ENCODE measurements at places on chromosomes 2 and 18.

DNA sequence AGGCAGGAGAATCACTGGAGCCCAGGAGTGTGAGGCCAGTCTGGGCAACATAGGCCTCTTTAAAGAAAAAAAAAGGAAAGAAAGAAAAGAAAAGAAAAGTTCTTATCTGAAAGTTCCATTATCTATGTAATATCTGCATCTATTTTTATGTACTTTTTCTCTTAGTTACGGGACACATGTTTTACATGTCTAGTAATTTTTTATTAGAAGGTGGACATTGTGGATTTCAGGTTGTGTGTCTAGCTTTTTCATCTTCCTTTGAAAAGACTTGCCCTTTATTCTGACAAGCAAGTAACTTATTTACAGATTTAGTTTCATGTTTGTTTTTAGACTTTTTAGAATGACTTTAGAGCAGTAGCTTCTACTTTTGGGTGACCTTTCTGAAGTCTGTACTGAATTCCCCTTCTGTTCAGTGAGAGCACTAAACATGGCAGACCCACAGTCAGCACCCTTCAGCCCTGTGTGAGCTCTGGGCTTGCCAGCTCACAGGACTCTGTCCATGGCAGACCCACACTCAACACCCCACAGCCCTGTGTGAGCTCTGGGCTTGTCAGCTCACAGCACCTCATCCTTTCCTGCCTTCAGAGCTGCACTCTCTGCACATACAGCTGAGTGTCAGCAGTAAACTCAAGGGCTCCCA, 17.5 kb downstream of the TRAPPC12 start:
- DNase-seq = no peak

- no peak for DNase-seq
Observed at GRCh38 chr18:40907842-40908241, 1047.2 kb upstream of the PIK3C3 start.

DNA sequence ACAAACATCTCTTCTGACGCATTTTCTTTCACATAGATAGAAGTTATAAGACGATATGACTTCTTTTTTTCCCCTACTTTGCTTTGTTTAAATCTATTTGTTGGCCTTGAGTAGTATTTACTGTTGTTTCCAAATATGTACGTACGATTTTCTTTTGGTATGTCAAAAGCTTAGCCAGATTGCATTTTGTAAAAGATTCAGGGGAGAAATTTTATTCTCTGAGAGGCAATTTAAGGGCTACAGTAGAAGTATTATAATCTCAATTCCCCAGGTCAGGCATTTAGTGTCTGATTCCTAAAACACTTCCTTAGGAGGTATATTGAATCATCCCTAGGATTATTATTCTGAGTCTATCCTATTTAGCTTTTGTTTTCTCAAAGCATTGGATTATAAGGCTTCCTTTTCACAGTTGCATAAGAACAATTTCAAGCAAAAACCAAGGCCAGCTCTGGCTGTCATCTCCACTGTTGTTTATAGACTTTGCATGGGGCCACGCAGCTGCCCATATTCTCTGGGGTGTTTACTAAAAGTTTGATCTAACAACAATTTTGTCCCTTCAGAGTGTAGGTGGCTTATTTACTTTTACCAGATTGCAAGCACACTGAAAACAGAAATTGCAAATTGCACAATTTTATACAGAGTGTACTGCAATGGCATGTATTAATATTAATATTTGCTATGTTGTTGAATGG, 33.6 kb upstream of the GCG start:
- DNase-seq = no peak

- no peak for DNase-seq
Observed at GRCh38 chr2:88042476-88042875, 13.1 kb downstream of the KRCC1 start.

GRCh38 chr18:69951182-69951581, 3.5 kb upstream of the CD226 start:
- no peak for DNase-seq

GRCh38 chr2:134212746-134213145, 41.1 kb upstream of the MGAT5 start:
- DNase-seq = no peak

GRCh38 chr18:46622451-46622850, 34.6 kb downstream of the LOXHD1 start:
- DNase-seq = no peak

GRCh38 chr2:18788592-18788991, 199.2 kb upstream of the NT5C1B start:
- no peak for DNase-seq

GRCh38 chr18:54260396-54261072, 8.8 kb upstream of the POLI start:
- DNase-seq = peak; percentile 69
